ENCODE measurements at places on chromosomes 7 and 10.

- DNase-seq: no peak
These were observed 60.6 kb upstream of the CSTF2T start for GRCh38 chr10:51759896-51760534.

DNA sequence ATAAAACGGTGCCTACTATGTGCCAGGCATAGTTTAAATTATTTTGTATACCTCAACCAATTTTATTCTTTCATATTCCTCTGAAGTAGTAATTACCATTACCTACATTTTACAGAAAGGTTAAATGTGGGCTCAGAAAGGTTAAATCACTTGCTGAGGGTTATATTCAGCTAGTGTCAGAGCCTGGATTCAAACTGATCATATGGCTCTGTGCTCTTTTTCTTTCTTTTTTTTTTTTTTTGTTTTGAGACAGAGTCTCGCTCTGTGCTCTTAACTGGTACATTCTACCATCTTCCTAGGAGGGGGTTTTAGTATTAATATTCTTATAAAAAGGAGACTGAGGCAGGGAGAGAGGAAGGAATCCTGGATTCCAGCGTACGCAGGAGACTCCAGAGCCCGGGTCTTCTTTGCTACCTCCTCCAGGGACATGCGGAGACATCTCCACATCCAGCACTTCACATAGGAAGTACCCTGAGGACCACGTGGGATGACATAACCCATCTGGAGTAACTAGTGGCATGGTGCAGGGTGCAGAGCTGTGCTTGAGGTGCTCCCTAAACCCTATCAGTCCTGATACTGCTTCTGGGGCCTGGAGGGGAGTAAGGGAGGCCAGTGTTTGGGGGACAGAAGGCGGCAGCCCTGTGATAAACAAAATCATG is 29.6 kb upstream of the ATXN7L1 start:
- no peak for DNase-seq

DNA sequence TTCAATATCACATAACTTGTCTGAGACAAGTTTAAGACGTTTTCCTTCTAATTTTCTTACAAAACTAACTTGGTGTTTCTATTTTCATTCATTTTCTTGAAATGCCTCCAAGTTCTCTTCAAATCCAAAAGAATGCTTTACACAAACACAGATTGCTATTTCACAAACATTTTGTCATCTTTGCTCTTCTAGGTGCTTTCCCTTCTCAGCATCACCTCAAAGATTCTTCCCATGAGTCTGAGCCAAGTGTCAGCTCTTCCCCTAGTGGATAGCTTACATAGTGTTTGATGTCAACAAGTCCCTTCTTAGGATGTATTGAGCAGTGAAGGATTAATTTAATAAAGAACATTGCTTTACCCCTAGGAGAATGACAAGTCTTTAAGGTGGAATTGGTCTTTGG is 38.1 kb upstream of the SEMA3A start:
- no peak for DNase-seq

GRCh38 chr10:9060314-9060713 is 1005.8 kb downstream of the GATA3 start:
- DNase-seq: no peak

DNA sequence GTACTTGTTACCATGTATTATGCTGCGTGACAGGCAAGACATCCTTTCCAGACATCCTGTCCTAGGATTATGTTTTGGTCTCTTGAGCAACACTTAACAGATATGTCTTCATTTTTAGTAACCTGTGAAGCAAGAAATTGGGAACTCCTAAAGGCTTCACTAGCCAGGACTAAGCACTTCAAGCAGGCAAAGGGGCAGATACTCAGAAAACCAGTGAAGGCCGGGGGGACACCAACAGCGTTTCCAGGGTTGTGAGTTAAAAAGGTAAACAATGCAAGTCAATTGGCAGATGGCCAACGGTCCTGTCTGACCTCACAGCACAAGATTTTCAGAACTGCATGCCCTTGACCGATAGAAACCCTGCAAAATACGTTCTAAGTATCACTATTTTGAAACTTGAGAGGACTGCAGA is 77.6 kb upstream of the SFMBT2 start:
- DNase-seq: peak; percentile 40

GRCh38 chr7:29116361-29117200 is 29.8 kb downstream of the CPVL start:
- DNase-seq: no peak

GRCh38 chr7:128454808-128455542 is 703 bp upstream of the HILPDA start:
- DNase-seq: peak; percentile 32

- no peak for DNase-seq
These were observed 64.1 kb downstream of the CAV1 start for GRCh38 chr7:116588641-116589594.

GRCh38 chr10:86163522-86164173 is 202.9 kb downstream of the GRID1 start:
- DNase-seq: no peak

DNA sequence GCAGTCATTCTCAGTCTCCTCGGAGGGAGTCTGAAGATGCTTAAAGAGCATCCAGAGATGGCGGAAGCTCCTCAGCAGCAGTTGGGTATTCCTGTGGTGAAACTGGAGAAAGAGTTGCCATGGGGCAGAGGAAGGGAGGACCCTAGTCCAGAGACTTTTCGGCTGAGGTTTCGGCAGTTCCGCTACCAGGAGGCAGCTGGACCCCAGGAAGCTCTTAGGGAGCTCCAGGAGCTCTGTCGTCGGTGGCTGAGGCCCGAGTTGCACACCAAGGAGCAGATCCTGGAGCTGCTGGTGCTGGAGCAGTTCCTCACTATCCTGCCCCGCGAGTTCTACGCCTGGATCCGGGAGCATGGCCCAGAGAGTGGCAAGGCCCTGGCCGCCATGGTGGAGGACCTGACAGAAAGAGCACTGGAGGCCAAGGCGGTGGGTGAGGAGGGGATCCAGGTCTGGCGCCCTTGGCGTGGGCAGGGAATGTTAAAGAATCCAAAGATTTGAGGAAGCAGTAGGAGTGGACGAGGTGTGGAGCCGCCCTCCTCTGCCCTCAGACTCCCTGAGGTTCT is 2.9 kb downstream of the ZSCAN25 start:
- no peak for DNase-seq

- no peak for DNase-seq
These were observed 52.2 kb downstream of the CALML3 start for GRCh38 chr10:5576780-5577624.

- no peak for DNase-seq
These were observed 17.3 kb downstream of the SRGN start for GRCh38 chr10:69104994-69105790.

DNA sequence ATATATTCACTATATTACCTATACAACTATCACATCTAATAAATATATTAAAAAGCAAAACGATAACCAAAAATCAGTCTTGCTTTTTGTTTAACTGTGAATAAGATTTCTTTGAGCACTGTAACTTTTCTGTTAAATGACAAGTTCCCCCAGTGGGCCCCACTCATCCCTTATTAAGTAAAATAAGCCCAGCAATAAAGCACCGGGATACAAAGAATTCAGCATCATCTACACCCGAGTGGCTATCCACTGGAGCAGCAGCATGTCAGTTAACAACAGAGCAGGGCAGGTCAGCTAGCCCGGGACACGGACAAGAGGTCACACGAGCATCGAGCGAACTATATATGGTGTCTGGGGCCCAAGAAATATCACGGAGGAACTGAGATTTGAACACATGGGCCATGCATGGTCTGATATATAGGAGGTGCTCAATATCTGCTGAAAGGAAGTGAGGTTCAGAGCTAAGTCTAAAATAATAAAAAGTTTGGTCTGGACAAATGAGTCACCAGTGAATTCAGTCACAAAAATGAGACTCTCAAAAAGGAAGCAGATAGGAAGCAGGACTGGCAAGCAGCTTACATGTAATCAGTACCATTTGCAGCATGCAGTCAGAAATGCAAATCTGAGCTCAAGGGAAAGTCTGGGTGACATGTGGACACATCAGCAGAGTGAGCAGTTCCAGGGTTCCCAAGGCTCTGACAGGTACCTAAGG is 4.1 kb downstream of the ERCC6 start:
- no peak for DNase-seq

DNA sequence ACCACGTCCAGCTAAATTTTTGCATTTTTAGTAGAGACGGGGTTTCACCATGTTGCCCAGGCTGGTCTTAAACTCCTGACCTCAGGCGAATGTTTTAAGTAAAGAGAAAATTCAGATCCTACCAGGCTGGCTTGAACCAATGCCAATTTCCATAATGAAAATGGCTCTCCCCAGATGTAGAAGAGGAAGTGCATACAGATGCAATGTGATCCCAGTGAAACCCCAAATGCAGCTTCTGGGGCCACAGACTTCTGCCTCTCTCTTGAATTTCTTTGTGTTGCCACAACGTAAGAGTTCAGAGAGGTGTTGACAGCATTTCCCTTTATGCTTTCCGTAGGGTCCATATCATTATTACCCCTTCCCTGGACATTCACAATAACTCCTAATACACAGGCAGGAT is 29.6 kb upstream of the GOT1 start:
- DNase-seq: no peak

DNA sequence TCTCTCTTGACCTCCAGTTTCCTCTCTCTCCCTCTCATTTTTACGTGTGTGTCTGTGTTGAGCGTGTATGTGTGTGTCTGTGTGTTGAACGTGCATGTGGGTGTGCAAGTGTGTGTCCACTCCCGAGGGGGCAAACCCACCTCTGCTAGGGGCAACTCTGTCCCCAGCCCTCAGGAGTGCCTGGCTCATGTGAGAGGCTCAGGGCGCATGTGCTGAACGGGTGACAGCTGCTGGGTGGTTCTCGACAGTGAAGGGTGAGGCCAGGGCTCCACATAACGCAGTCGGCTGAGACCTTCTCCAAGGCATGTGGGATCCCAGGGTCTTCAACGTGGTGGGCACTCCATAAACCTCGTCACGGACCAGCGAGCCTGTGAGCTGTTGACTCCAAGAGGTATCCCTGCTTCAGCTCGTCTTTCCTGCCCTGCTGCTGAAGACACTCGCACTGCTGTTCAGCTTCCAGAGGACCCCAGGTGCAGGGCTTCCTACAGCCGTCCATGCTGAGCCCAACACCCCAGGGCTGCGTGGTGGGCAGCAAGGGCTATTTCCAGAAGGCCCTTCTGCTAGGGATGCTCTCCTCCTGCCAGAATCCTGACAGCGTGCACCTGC is 361.6 kb upstream of the SHH start:
- DNase-seq: no peak

DNA sequence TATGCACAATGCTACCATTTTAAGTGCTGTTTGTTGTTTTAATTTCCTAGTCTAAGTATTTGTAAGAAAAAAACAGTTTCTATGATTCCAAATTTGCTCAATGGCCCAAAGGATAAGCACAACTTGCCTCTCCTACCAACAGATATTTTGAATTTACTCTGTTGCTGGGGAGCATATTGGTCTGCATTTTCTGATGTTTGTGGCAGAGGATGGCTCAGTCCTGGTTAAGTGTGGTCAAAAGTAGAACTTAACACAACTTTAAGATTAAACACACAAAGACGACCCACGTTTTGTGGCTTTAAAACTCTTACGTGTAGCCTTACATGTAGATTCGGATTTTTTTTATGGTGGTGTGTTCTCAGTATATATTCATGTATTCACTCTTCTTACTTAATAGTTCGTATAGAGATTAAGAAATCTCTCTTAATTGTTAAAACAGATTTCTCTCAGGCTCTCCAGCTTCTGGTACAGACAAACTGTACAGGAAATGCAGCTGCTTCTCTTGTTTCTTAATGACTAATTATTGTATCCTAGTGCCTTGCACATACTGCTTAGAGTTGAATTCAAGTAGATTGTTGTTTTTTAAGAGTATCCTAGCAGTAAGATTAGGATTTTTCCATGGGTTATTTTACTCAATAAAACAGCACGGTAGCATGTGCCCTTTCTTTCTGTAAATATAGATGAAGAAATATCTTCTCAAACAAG is 86.2 kb downstream of the GPR85 start:
- no peak for DNase-seq

GRCh38 chr10:19250546-19250945 is 201.9 kb downstream of the MALRD1 start:
- no peak for DNase-seq

DNA sequence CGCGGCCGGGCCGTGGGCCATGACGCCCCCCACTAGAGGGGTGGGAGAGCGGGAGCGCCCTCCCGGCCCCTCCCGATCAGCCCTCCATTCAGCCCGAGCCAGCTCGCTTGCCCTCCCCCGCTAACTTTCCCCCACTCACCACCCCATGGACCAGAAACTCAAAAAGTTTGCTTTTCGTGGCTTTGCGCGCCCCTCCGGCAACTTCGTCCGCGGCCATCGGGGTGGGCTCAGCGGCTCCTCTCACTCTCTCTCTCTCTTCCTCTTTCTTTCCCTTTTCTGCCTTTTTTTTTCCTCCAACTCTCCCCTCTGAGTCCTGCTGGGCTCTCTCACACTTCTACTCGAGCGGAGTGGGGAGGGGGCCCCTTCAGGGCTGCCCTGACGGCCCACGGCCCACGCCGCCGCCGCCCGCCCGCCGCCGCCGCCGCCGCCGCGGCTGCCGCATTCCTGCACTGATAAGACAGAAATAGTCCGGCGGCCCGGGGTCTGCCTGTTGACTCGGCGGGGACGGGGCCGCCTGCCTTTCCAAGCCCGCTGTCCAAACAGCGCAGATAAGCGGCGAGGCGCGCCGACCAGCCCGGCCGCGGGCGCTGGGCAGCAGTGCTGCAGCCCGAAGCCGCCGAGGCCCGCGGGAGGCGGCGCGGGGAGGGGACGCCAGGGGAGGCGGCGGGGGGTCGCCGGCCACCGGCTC is at the start of gene SMARCD3:
Gene SMARCD3 (minus strand): TSS at position 349 of the 688 bp plus-strand sequence. CDS start 132 bp downstream, at position 217.
- DNase-seq: peak; percentile 74

All from uterus (tissue), 4 donors.